Right ventricle myocardium inferior (tissue), 1 donor: ENCODE measurements at places on chromosomes 7 and 10. TPM values are rescaled to one million over a fixed set of nuclear protein-coding genes. Genes with fewer than 3 reads are reported as not detected.
A peak's percentile ranks its signal among the peaks of the same experiment; 100 is the strongest.

DNA sequence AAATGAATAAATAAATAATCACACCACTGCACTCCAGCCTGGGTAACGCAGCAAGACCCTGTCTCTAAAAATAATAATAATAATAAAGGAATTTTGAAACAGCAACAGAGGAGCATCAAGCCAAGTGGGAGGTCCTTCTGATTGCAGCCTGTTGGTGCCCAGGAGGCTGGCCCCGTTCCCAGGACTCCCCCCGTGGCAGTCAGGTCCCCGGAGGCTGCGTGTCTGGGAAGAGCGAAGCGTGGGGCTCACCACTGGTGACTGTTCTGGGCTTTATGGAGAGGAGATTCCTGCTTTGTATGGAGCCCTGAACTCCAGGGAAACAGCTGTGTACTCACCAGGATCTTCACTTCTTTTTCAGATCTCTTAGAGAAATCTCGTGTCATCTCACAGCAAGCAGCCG is 19.3 kb upstream of the MYH16 start:
- no peak for DNase-seq

DNA sequence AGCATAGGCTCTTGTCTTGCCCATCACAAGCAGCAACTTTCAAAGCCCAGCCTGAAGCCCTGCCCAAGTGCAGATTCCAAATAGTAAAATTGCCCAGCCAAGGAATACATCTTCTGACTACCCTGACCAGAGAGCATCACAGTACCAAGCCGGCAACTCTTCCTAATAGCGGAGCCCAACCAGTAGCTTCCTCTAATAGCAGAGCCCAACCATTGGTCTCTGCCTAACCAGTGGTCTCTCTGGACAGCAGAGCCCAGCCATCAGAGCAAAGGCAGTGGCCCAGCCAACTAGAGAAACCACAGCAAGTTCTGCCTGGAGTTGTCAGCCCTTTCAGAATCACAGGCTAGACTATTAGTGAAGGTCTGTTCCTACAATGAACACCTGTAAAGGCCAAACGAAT is 285.6 kb downstream of the HGF start:
- peak; percentile 72 for DNase-seq

DNA sequence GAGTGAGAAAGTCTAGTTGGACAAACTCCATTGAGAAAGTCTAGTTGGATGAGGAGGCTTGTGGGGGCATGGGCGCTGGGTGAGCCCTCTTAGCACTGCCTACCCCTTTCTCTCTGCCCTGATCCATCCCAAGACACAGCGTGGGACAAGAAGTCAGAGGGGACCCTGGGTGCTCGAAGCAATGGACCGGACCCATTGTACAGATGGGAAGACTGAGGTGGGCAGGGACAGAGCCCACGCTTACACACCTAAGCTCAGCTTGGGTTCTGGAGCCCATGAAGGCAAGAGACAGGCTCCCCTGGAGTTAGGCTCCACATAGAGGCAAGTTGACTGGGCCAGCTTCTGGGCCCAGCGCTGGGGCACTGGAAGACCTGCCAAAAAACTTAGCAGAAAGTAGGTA is 126.8 kb upstream of the TNRC18 start:
- DNase-seq, result no peak

- DNase-seq, result no peak
Observed at GRCh38 chr10:100662067-100662466, 83.3 kb upstream of the PAX2 start.

The TBX20 gene
- 138 TPM for total RNA-seq

- DNase-seq, result no peak
Observed at GRCh38 chr7:135156290-135156689, 8.4 kb downstream of the TMEM140 start.

- DNase-seq, result no peak
Observed at GRCh38 chr7:101521430-101521925, 107.6 kb downstream of the MYL10 start.

The HABP2 gene
- total RNA-seq, result not detected

The LIPF gene
- not detected for total RNA-seq

The TSPAN13 gene
- total RNA-seq, result 16.7 TPM

DNA sequence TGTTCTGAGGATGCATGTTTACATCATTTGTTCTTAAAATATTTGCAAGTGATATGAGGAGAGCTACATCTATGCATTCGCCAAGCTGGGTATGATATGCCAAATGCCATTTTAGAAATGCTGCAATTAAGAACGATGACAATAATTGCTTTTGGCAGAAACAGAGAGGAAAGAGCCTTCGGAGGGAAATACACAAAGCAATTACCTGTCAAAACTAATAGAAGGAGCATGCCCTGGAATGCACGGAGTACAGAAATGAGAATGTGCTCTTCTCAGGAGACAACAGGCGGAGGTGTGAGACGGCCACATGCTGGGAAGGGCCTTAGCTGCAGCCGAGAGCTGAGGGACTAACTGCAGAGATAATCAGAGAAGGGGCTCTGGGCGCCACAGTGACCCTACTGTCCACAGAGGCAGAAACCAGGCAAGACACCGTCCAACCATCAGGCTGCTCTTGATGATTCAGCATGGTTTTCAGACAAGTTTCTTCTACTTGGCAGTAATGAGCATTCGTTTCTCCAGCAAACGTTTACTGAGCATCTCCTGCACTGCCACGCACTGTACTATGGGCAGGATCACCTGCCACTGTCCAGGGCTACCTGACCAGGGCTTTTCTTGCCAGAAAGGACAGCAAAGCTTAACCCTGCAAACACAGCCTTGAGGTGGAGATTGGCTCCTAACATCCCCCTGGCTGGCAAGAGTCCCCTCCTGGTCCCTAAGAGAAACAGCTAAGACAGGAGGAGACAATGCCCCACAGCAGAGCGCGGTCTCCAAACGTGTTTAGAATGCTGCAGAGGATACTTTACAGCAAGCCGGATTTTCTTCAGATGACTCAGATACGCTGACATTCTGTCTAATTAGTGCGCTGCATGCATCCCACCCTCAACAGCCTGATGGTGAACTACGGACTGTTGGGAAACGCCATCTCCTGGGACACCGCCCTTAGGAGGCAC is 18.1 kb downstream of the VIPR2 start:
- peak; percentile 69 for DNase-seq
